Left lung (tissue), 14 donors: ENCODE measurements at places on chromosomes 7 and 10. TPM values are rescaled to one million over a fixed set of nuclear protein-coding genes. Genes with fewer than 3 reads are reported as not detected.

GRCh38 chr10:105258674-105259065, 617.6 kb downstream of the SORCS3 start:
- H3K27me3 ChIP-seq: no peaks in the 10 kb centered on the region
- no peaks in the 10 kb centered on the region for H3K36me3 ChIP-seq
- no peaks in the 10 kb centered on the region for H3K4me1 ChIP-seq
- H3K4me3 ChIP-seq: no peak overlapping the region
- H3K27ac ChIP-seq: no peak overlapping the region
- DNase-seq: no peak

LRRD1 gene
- total RNA-seq: 0.09 TPM

GRCh38 chr7:69109246-69109645, 489.0 kb upstream of the AUTS2 start:
- H3K27ac ChIP-seq: no peak overlapping the region
- H3K4me3 ChIP-seq: no peak overlapping the region
- H3K4me1 ChIP-seq: no peaks in the 10 kb centered on the region
- H3K36me3 ChIP-seq: no peaks in the 10 kb centered on the region
- no peaks in the 10 kb centered on the region for H3K27me3 ChIP-seq

DNA sequence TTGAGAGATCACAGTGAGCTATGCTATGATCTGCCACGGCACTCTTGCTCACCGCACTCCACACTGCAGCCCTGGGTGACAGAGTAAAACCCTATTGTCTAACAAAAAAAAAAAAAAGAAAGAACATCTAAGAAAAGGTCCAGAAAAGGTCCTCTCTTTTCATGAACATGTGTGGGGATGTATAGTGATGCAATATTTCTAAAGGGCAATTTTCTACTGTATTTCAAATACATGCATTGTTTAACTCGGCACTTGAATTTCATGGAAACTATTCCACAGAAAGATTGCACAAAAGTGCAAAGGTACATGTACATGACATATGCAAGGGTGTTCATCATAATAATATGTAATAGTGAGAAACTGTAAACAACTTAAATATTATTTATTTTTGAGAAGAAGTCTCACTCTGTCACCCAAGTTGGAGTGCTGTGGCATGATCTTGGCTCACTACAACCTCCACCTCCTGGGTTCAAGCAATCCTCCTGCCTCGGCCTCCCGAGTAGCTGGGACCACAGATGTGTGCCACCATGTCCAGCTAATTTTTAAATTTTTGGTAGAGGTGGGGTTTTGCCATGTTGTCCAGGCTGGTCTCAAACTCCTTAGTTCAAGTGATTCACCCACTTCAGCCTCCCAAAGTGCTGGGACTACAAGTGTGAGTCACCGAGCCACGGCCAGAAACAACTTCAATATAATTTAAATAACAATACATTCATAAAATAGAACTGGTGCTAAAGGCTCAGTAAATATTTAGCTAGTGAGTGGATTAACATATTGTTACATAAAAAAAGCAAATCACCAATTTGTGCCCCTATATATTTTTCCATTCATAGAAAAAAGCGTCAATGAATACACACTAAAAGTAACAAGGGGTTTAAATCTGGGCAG, 1.3 kb upstream of the PPRC1 start:
- no peaks in the 10 kb centered on the region for H3K27me3 ChIP-seq
- H3K27ac ChIP-seq: peak overlapping the region; percentile 95
- no peak overlapping the region for H3K4me3 ChIP-seq
- H3K4me1 ChIP-seq: peaks cover 17% of the 10 kb centered on the region
